Renal pelvis (tissue), 12 donors: ENCODE measurements at places on chromosomes 7 and 10. TPM values are rescaled to one million over a fixed set of nuclear protein-coding genes. Genes with fewer than 3 reads are reported as not detected.

The EBLN1 gene
- polyA plus RNA-seq = not detected

The ZFAND4 gene
- 14.3 TPM for polyA plus RNA-seq

The METTL2B gene
- polyA plus RNA-seq = 35.5 TPM

The AGR2 gene
- polyA plus RNA-seq = 66.0 TPM

The RPEL1 gene
- polyA plus RNA-seq = not detected

DNA sequence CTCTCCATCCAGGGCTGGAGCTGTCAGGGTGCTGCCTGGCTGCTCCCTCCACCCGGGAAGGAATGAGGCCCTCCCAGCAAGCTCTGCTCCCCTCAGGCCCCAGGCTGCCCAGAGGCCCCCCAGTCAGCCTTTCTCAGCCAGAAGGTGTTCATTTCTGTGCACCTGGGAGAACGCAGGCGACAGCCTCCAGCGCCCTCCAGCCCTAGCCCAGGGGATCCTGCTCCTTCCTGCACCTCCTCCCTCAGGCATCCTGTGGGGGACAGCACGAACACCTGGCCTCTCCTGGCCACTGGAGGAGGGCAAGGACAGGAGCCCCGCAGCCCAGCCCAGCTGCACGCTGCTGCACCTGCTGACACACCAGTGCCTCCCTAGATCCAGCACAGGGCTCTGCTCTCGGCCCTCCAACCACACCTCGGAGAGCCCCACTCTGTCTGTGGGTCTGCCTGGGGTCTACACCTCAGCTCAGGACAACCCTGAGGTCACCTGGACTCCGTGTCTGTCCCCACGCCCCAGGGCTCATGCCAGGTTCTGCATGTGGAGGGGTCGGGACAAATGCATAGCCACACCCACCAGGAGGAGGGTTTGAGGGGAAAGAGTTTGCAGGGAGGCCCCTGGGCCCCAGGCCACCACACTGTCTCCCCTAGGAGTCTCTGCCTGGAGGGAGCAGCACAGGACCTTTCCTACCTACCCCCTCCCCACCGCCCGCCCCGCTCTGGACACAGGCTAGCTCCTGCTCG lies 7.4 kb upstream of the PWWP2B start:
- no peak for DNase-seq

DNA sequence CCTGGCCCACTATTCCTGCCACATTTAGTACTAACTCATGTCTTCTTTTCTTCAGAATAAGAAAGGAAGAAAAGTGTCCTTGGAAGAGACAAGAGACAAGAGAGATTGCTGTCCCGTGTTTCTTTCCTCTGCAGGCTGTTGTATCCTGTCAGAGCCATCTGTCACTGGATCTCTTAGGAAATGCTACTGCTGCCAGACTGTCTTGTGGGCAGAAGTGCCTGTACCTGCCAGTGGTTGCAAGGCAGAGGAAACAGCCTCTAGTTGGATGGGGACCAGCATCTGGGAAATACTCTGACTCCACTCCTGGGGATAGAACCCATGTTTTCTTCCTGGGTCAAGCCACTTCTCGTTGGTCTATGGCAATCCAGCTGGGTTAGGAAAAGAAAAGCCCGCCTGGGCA lies 16.7 kb upstream of the MAP3K8 start:
- no peak for DNase-seq

DNA sequence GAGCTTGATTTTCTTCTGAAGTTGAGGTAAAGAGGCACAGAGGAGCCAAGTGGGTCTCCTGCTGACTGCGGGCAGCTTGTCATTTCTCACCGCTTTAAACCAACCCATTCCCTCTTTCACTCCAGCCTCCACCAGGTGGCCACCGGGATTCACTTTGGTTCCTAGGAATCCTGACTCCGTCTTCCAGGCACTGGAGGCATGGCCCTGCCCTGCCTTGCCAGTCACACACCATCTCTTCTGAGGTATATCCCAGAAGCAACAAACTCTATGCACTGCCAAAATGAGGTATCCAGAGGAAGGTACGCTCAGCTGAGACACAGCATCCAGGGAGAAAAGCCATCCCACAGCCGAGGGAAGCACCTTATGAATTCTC lies 280.8 kb downstream of the TNS3 start:
- no peak for DNase-seq

- no peak for DNase-seq
These were observed 379.1 kb upstream of the GALNT17 start for GRCh38 chr7:70752794-70753241.

DNA sequence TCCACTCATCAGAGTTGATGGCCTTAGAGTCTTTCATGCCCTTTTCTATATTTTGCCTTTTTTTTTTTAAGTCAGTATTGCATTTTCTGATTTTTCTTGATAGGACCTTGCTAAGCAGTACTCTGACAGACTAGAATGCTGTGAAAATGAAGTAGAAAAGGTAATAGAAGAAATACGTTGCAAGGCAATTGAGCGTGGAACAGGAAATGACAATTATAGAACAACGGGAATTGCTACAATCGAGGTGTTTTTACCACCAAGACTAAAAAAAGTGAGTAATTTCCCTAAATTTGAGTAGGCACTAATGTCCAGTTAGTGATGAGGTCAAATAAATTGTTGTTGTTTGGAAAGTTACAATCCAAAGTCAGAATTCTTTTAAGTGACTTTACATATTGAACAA lies 7.4 kb downstream of the NUB1 start:
- DNase-seq = no peak

- peak; percentile 80 for DNase-seq
These were observed 1.1 kb upstream of the EMX2 start for GRCh38 chr10:117541405-117541908.
